Renal pelvis (tissue), 12 donors: ENCODE measurements at places on chromosomes 3 and 15.

- DNase-seq = no peak
These were observed 6.3 kb downstream of the MTMR10 start for GRCh38 chr15:30985081-30985531.

DNA sequence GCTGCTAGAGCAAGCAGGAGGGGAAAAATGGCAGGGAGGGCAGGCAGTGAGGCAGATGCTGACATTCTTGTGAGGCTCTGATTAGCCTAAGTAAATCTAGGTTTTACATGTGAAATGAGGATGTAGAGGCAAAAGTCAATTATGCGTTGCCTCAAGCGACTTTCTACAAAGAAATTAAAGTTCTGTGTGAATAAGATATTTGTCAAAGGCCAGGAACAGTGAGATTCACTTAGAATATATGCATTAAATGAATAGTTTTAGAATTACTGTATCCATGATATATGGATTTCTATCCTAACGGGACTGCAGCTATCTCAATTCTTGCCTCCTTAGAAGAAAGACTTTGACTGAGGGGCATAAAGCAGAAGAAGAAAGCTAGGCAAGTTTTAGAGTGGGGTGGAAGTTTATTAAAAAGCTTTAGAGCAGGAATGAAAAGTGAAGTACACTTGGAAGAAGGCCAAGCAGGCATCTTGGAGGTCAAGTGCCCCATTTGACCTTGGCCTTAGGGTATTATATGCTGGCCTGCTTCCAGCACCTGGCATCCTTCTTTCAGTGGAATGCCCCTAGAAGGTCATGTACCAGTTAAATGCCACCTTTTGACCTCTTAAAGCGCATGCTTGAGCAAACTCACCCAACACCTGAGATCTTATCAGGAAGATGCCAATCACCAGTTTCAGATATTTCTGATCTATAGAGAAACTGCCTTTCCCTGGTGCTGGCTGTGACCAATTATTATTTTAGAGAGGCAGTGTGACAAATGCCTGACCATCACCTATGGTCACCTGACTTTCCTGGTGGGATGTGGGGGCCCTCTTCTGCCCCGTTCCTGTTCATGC is 38.2 kb downstream of the OSTN start:
- no peak for DNase-seq

- no peak for DNase-seq
These were observed 88.3 kb upstream of the ACP3 start for GRCh38 chr3:132228923-132229322.

DNA sequence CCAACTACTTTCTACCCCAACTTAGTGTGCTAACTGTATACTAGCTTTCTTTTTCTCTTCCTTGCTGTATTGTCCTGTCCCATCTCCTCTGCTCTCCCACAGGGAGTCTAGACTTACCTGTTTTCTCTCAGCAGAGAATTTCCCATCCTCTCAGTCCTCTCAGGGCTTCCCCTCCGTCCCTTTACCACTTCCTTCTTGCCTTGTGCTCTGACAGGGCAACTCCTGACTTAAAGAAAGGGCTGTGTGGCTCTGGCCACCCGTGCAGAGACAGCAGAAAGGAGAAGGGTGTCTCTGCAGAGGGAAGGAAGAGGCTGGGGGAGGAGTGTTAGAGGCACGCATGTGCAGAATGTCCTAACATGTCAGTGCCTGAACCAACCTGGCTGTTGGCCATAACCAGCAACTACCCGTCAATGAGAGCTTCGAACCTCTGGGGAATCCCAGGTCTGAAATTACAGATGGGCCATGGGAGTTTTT is at the start of gene GCSAM:
Gene GCSAM (minus strand): TSS at position 274 of the 474 bp plus-strand sequence. CDS start 128 bp downstream, at position 146.
- no peak for DNase-seq

DNA sequence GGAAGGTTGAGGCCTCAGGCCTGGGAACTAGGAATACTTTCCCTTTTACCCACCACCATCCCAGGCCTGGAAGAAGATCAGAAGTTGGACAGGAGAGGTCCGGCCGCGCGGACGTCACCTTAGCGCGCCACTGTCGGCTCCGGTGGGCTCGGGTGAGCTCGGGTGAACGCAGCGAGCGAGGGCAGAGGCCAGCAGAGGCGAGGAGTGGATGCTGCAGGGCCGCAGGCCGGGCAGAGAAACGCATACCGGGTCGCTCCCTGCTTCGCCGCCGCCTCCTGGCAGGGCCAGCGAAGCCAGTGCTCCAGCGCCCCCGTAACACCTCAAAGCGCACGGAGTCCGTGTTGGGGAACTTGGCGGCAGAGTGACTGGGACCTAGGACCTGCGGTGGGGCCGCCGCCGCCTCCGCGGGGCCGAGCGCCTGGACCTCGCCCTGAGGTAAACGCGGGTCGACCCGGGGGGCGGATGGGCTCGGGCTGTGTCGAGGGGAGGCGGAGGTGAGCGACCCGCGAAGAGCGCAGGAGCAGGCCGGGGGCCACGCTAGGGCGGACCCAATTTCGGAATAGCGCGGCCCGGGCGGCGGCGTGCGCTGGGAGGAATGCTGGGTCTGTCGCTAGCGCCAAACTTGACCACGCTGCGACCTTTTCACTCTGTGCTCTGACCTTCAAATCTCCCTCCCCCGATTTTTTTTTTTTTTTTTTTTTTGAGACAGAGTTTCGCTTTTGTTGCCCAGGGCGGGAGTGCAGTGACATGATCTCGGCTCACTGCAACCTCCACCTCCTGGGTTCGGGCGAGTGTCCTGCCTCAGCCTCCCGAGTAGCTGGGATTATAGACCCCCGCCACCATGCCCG is 1.6 kb downstream of the CYP11A1 start:
- DNase-seq = no peak
